ENCODE measurements at places on chromosomes 7 and 10.
A peak's percentile ranks its signal among the peaks of the same experiment; 100 is the strongest.

DNA sequence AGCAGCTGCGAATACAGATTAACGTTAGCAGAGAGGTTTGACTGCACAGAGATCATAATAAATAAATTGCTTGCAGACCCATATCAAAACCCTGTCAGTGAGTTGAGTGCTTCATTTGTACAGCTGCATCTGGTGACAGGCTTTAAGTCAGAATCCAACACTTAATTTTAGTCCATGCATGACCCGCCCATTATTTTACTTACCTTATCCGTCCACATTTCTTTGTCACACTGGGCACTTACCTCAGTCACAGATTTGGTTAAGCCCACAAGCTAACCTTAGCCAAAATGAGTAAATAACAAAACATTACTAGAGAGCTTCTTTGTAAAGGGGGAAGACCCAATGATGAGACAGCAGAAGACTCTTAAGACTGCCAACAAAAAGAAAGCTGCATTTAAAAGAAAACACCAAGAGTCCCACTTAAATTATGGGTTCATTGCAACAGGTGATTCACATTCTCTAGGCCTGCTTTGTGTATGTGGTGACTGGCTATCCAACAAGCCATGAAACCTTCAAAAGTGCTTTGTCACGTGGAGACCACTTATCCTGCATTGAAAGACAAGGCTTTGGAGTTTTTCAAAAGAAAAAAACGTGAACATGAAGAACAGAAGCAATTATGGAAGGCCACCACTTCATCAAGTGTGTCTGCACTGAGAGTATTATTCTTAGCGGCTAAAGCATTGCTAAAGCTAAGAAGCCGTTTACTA is 32.2 kb downstream of the PHTF2 start:
- DNase-seq, result no peak

DNA sequence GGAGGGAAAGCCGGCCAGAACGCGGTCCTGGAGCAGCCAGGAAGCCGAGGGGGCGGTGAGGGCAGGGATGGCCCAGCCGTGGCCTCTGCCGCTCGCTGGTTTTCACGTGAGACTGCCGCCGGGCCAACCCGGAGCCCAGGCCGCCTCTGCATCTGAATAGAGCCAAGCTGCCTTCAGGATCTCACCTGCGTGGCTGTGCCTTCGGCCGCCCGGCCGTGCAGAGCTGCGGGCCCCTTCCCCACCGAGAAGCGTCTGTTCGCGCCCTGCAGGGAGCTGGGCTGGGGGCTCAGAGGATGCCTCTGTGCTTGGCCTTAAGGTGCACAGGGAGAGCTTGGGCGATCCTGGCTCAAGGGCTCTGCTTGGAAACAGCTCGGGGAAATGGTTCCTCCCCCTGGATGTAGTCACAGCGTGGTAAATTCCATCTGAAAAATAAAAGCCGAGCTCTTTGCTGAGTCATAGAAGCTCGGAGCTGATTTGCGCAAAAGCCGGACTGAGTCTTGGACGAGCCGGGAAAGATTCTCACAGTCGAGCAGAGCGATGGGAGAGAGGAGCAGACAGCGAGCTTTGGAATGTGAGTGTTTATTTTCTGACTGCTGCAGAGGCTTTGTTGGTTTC is at the start of gene JAKMIP3:
Gene JAKMIP3, plus strand, starts transcription at position 456 of the 615 bp plus-strand sequence. CDS start 38,863 bp downstream, outside the sequence.
- DNase-seq, result peak; percentile 91

DNA sequence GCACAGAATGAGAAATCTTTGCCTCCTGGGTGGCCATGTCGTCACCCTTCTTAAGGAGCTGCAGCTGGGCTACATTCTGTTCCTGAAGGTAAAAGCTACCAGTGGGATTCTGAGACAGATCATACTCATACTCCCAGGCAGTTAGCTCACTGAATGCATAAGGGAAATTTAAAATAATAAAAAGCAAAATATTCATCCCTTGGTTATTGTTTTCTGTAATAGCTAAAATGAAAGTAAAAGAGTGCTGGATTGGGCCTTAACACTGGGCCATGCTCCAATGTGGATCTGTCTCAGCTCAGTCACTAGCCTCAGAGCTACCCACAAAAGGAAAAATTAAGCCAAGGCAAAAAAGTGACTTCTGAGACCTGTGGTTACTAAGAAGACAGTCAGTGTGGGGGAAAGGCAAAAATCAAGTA is 8.9 kb upstream of the DYNC2I1 start:
- DNase-seq, result no peak

DNA sequence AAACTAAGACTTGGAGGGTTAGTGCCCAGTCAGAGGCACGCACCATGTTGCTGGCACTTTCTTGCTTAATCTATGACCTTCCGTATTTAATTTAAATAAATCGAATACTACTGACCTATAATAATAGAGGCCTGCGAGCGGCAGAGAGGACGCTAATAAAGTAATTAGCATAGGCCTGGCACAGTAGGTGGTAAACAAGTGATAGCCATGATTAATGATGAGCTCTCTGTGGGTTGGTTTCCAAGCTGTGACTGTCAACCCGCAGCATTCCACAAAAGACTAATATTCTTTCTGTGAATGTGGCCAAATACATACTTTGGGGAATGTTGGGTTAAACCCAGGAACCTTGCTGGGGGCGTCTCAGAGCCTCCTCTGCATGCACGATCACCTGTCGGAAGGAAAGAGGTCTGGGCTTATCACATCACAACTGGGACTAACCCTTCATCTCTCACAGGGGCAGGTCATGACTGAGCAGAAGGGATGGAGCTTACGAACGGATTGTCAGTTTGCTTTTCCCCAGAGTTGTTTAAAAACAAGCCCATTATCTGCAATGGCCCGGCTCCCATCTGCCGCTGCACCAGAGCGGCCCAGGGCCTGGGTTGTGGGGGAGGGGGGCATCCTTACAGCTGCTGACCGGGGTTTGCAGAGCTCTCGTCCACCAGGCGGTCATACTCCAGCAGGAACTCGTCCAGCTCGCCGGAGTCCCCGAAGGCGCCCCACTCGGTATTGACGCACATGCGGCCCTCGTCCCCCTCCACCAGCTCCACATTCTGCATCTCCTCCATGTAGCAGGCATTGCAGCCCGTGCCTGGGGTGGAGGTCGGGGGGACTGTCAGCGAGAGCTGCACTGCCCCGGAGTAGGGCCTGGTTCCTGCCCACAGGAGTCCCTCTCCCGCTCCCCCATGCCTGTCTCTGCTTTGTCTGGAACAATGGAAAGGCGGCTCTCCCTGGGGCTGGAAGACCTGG is 6.2 kb upstream of the MYL7 start:
- no peak for DNase-seq

DNA sequence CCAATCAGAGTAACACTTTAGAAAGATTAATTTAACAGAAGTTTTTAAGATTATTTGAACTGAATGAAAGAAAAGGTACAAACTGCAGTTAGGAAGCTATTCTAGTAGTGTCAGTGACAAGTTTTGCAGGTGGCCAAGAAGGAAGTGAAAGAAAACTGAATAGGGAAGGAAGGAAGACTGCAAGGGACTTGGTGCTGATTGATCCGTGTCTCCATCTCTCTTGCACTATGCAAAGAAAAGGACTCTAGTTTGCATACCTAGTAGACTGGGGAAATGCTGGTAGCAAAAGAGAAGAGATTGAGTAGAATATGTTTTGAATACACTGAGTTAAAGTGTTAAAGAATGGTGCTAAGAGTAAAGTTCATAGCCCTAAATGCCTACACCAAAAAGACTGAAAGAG is 33.0 kb downstream of the OR6V1 start:
- no peak for DNase-seq

DNA sequence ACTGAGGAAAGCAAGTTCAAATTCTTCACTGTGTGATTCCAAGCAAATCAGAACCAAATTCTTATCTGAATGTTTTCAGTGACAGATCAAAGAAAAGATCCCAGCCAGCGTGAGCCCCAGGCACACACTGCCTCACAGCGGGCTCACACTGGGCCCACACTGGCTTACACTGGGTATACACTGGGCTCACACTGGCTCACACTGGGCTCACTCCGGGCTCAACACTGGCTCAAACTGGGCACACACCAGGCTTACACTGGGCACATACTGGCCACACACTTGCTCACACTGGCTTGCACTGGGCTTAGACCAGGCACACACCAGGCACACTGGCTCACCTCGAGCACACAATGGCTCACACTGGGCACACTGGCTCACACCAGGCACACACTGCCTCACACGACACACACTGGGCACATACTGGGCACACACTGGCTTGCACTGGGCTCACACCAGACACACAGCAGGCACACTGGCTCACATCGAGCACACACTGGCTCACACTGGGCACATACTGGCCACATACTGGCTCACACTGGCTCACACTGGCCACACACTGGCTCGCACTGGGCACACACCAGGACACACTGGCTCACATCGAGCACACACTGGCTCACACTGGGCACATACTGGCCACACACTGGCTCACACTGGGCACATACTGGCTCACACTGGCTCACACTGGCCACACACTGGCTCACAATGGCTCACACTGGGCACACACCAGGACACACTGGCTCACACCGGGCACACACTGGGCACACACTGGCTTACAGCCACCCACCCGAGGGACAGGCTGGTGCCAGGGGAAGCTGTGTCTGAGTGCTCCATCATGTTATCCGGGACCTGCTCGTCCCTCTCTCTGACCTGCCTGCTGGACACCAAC is 156.3 kb downstream of the PTPRN2 start:
- DNase-seq, result no peak

- DNase-seq, result no peak
These were observed 12.5 kb upstream of the DDIT4 start for GRCh38 chr10:72260976-72261783.

DNA sequence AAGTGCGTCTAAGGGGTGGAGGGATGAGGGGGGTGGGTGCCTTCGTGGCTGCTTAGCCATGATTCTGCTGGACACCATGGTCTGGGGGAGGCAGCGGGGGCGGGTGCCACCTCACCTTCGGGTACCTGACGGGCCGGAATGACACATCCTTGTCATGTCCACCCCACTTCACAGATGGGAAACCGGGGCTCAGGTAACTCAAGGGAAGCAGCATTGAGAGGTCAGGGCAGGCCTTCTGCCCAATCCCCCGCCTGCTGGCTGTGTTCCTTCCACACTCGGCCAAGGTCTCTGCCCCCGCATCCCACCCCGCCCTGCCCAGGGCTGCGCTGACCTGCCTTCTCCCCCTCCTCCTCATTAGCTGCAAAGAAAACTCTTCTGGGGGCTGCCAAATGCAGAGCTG is 598.0 kb downstream of the PTPRN2 start:
- no peak for DNase-seq

GRCh38 chr10:97138174-97138573 is 47.6 kb downstream of the SLIT1 start:
- no peak for DNase-seq

GRCh38 chr10:93059975-93060886 is at the start of gene CYP26C1:
Gene CYP26C1 (plus strand): TSS chr10:93060798. CDS start chr10:93061264, 466 bp downstream.
- no peak for DNase-seq

GRCh38 chr7:101243646-101244374 is 1.1 kb downstream of the FIS1 start:
- no peak for DNase-seq

DNA sequence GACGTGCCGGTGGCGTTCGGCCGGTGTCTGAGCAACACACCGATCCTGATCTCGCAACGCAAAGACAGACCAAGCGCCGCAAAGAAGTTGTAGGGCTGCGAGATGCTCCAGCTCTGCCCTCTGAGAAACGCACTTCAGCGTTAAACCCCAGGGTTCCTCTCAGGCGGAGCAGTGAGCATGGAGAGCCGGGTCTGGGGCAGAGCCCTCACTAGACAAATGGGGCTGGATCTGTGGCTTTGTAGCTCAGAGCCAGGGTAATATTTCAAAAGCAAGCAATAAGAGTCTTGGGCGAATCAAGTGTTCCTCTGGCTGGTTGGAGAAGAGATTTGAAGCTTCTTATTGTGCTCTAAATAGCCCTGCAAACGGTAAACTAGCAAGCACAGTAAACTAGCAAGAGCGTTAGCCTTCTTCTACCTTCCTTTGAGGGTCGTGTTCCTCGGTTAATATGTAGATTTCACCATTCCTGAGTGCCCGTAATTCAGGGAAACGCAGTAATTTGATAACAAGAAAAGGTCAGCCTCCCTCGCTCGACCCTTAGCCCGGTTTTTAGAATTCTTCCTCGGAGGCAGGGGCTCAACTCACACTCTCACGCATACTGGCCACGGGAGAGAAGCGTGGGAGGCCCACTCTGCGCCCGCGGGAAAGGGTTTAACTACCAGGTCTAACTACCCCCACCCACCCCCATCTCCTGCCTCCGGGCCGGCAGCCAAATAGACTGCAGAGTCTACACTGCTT is 6.7 kb downstream of the SKAP2 start:
- peak; percentile 34 for DNase-seq

GRCh38 chr10:131002031-131002861 is 309.3 kb downstream of the TCERG1L start:
- DNase-seq, result no peak

DNA sequence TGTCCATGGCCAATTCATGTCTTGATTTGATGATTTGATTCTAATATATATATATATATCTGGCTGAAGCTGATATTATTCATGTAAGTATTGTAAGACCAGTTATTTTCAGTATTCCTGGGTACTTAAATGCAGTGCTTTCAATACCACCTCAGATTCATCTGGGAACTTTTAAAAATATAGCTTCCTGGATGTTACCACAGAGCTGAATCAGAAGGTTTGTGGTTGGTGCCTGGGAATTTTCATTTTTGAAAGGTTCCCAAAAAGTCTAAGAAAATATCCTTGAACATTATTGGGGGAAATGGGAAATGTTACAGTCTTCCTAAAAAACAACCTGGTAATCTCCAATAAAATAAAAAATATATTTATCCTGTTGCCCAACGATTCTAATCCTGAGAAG is 10.7 kb upstream of the PPP3CB start:
- DNase-seq, result no peak

Measured in AG04450 (cell line).